ENCODE measurements at places on chromosomes 1 and 21. TPM values are rescaled to one million over a fixed set of nuclear protein-coding genes. Genes with fewer than 3 reads are reported as not detected.

- H3K4me3 ChIP-seq, result no peak overlapping the region
- no peaks in the 10 kb centered on the region for H3K27me3 ChIP-seq
- H3K36me3 ChIP-seq, result no peaks in the 10 kb centered on the region
- H3K4me1 ChIP-seq, result no peaks in the 10 kb centered on the region
- H3K27ac ChIP-seq, result no peak overlapping the region
These were observed 67.2 kb upstream of the COL6A1 start for GRCh38 chr21:45914321-45914845.

Gene C8B
- polyA plus RNA-seq, result 0.06 TPM

DNA sequence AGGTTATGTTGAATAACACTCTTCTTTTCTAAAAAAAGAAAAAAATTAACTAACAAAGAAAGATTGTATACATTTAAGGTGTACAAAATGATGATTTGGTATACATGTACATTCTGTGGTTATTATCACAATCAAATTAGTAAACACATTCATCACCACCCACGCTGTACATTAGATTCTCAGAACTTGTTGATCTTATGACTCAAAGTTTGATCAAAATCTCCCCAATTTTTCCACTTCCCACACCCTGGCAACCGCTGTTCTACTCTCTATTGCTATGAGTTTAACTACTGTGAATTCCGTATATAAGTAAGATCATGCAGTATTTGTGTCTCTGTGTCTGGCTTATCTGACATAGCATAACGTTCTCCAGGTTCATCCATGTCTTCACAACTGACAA, 469.5 kb upstream of the CHRM3 start:
- DNase-seq, result no peak
- no peak overlapping the region for H3K4me3 ChIP-seq
- H3K4me1 ChIP-seq, result no peaks in the 10 kb centered on the region
- no peaks in the 10 kb centered on the region for H3K27me3 ChIP-seq
- no peak overlapping the region for H3K27ac ChIP-seq

Gene PRKAB2
- polyA plus RNA-seq, result 35.2 TPM

GRCh38 chr1:56566994-56567393, 12.4 kb downstream of the PLPP3 start:
- peaks cover 55% of the 10 kb centered on the region for H3K4me1 ChIP-seq
- H3K36me3 ChIP-seq, result no peaks in the 10 kb centered on the region
- H3K27me3 ChIP-seq, result no peaks in the 10 kb centered on the region
- H3K27ac ChIP-seq, result peak overlapping the region; percentile 80

- no peaks in the 10 kb centered on the region for H3K36me3 ChIP-seq
- DNase-seq, result no peak
- no peaks in the 10 kb centered on the region for H3K4me1 ChIP-seq
- peaks cover 4% of the 10 kb centered on the region for H3K27me3 ChIP-seq
These were observed 10.1 kb upstream of the EXO1 start for GRCh38 chr1:241837901-241838300.

DNA sequence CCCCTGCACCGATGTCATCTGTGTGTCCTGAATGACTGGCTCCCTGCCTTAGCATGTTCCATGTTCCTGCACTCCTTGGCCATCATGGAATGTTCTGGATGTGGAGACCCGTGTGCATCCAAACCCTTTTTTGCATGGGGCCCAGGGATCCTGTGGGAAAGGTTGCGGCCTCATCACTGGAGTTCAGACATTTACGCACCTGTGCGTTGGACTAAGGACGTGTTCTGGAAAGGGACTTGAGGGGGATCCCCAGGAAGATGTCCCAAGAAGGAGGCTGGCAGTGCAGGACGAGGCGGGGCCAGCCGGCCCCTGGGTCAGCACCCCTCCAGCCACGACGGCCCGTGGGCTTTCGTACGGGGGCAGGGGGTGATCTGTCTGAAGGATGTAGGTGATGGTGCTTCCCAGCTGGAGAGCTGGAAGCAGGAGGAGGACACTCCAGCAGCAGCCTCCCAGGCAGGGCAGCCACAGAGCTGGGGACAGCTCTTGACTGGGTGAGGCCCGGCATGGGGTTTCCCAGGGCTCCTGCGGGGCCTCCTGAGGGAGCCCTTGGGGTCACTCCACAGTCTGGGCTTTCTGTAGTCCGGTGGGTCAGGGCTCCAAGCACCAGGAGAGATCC, 67.2 kb downstream of the SCCPDH start:
- H3K4me3 ChIP-seq, result no peak overlapping the region
- no peaks in the 10 kb centered on the region for H3K36me3 ChIP-seq
- no peaks in the 10 kb centered on the region for H3K27me3 ChIP-seq
- DNase-seq, result no peak

DNA sequence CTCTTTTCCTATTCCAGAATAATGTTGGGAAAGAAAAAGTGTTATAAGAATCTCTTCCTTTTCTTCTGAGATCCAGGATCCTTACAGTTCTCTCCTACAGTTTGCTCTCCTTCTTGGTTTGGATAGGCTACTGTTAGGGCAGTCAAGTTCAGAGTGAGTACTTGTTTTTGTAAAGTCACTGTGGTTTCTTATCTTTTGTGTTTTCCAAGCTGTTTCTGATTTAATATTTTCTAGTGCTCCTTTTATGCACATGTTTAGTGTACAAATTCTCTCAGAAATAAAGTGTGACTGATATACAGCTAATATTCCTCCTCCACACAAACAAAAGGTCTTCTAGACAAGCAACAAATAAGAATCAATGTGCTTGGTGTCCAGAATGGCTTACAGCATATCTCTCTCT, 107.7 kb downstream of the BACH1 start:
- DNase-seq, result no peak
- no peak overlapping the region for H3K4me3 ChIP-seq
- H3K27ac ChIP-seq, result no peak overlapping the region
- no peaks in the 10 kb centered on the region for H3K27me3 ChIP-seq

DNA sequence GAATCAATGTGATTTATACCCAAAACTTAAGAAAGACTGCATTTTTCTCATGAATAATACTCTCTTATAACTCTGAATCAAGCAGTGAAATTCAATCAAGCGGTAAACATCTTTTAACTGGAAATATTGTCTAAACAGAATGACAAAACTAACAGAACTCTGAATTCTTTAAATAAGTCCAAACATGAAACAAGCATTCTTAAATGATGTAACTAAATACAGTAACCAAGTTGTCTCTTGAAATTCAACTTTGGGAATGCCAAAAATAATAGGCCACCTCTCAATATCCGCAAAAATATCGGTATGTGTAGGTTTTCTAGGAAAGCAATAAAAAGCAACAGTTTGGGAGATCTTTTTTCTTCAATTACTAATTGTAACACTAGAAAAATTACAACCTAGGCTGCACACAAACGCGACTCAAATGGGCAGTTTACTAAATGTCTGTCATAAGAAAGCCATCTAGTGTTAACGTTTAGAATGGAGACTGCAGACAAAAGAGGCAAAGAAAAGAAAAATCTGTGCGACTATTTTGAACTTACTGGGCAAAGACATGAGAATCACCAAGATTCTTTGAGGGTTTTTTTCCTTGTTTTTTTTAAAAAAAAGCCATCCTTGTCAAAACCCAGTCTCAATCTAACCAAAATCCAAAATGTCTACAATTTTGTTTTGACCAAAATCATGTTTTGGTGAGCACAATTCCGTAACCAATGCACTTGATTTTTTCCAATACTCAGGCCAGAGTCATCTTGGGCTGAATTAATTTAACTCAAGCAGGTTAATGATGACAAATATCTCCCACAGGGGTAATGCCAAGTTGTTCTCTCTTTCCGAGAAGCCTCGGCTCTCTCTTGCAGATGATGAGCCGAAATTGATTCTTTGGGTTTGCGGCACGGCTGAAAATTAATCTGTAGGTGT, 1.3 kb downstream of the SIPA1L2 start:
- no peaks in the 10 kb centered on the region for H3K36me3 ChIP-seq
- H3K27me3 ChIP-seq, result no peaks in the 10 kb centered on the region
- H3K4me3 ChIP-seq, result peak overlapping the region; percentile 75

GRCh38 chr1:13700521-13701270, 708 bp downstream of the PRDM2 start:
- H3K27me3 ChIP-seq, result no peaks in the 10 kb centered on the region
- H3K36me3 ChIP-seq, result no peaks in the 10 kb centered on the region
- H3K4me3 ChIP-seq, result peak overlapping the region; percentile 39
- peaks cover 4% of the 10 kb centered on the region for H3K4me1 ChIP-seq
- no peak for DNase-seq

- no peak for DNase-seq
- H3K36me3 ChIP-seq, result no peaks in the 10 kb centered on the region
- peaks cover 20% of the 10 kb centered on the region for H3K4me1 ChIP-seq
- no peak overlapping the region for H3K27ac ChIP-seq
- no peaks in the 10 kb centered on the region for H3K27me3 ChIP-seq
These were observed 1.5 kb upstream of the RPTN start for GRCh38 chr1:152160576-152160975.

GRCh38 chr1:6118415-6118814, 61.7 kb downstream of the CHD5 start:
- DNase-seq, result no peak
- H3K27me3 ChIP-seq, result no peaks in the 10 kb centered on the region
- no peak overlapping the region for H3K4me3 ChIP-seq
- no peaks in the 10 kb centered on the region for H3K4me1 ChIP-seq
- no peaks in the 10 kb centered on the region for H3K36me3 ChIP-seq
- no peak overlapping the region for H3K27ac ChIP-seq

GRCh38 chr1:50989694-50990093, 19.6 kb downstream of the CDKN2C start:
- H3K4me3 ChIP-seq, result no peak overlapping the region
- H3K36me3 ChIP-seq, result no peaks in the 10 kb centered on the region
- no peaks in the 10 kb centered on the region for H3K4me1 ChIP-seq
- H3K27me3 ChIP-seq, result peaks cover 10% of the 10 kb centered on the region
- DNase-seq, result no peak

GRCh38 chr1:36342426-36343185, 19.2 kb upstream of the EVA1B start:
- H3K27ac ChIP-seq, result no peak overlapping the region
- no peaks in the 10 kb centered on the region for H3K27me3 ChIP-seq
- no peak overlapping the region for H3K4me3 ChIP-seq
- H3K36me3 ChIP-seq, result peaks cover 69% of the 10 kb centered on the region

- no peaks in the 10 kb centered on the region for H3K4me1 ChIP-seq
- no peak for DNase-seq
- no peak overlapping the region for H3K4me3 ChIP-seq
- H3K27ac ChIP-seq, result no peak overlapping the region
- H3K27me3 ChIP-seq, result no peaks in the 10 kb centered on the region
- H3K36me3 ChIP-seq, result no peaks in the 10 kb centered on the region
These were observed 66.5 kb upstream of the IGSF21 start for GRCh38 chr1:18041102-18041501.

Gene ZNF648
- polyA plus RNA-seq, result 0.04 TPM

GRCh38 chr1:156144742-156145141, 8.6 kb upstream of the SEMA4A start:
- peaks cover 3% of the 10 kb centered on the region for H3K27me3 ChIP-seq
- no peak overlapping the region for H3K4me3 ChIP-seq
- DNase-seq, result no peak
- peaks cover 8% of the 10 kb centered on the region for H3K4me1 ChIP-seq
- no peak overlapping the region for H3K27ac ChIP-seq

Gene LRRIQ3
- 1.1 TPM for polyA plus RNA-seq

DNA sequence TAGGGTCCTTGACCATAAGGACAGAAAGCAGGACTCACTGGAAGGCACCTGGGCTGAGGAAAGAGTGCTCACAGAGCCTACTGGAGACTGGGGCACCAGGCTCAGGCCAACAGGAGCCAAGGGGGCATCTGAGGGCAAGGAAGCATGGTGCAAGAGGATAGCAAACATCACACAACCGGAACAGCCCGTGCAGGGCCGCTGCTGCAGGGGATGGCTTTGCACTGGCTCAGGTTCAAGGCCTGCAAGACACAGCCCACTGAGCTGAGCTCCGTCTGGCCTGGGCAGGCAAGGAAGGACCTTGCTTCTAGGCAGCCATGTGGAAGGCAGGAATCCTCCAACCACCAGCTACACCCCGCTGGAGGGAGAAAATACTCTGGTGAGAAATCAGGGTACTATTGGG, 59.8 kb upstream of the KIF26B start:
- no peaks in the 10 kb centered on the region for H3K27me3 ChIP-seq
- DNase-seq, result no peak
- no peak overlapping the region for H3K4me3 ChIP-seq
- H3K4me1 ChIP-seq, result no peaks in the 10 kb centered on the region

GRCh38 chr1:166353213-166353612, 186.4 kb upstream of the FAM78B start:
- DNase-seq, result no peak
- H3K27ac ChIP-seq, result no peak overlapping the region
- no peaks in the 10 kb centered on the region for H3K36me3 ChIP-seq
- no peaks in the 10 kb centered on the region for H3K4me1 ChIP-seq
- H3K27me3 ChIP-seq, result no peaks in the 10 kb centered on the region
- H3K4me3 ChIP-seq, result no peak overlapping the region

Gene RIPPLY3
- 0.24 TPM for polyA plus RNA-seq

Gene SERTAD4
- polyA plus RNA-seq, result 2.2 TPM

DNA sequence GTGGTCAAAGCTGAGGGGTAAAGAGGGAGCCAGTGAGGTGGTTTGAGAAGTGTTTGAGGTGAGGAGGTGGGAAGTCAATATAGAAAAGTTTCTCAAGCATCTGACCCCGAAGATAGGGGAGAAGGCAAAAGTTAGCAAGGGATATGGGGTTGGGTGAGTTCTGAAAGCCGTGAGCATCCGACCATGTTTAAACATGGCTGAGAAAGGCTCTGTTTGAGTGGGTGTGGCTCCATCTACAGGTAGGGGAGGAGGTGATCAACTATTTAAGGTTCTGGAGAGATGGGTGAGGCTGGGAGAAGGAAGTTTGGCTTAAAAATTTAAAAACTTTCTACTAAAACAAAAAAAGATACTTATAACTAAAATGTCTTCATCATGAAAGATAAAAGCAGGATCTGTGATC, 273.8 kb downstream of the KCNJ6 start:
- no peak overlapping the region for H3K27ac ChIP-seq
- no peak overlapping the region for H3K4me3 ChIP-seq
- DNase-seq, result no peak
- H3K4me1 ChIP-seq, result no peaks in the 10 kb centered on the region
- H3K27me3 ChIP-seq, result peaks cover 3% of the 10 kb centered on the region

Gene SLFNL1
- polyA plus RNA-seq, result 0.85 TPM

DNA sequence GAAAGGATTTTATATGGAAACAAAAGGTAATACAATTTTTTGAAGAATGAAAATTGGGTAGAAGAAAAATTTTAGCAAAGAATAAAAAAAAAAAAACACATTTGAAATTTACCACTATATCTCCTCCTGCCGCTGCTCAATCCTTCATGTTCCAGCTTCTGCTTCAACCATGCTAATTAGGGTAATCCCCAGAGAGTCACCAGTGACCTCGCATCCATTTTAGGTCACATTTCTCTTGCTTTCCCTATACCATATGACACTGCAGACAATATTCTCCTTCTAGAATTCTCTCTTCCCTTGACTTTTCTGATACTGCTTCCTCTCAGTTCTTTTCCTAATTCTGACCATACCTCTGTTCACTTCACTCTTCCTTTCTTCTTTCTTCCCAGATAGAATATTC, 237.1 kb downstream of the USH2A start:
- H3K36me3 ChIP-seq, result no peaks in the 10 kb centered on the region
- no peak for DNase-seq
- no peaks in the 10 kb centered on the region for H3K4me1 ChIP-seq
- no peak overlapping the region for H3K27ac ChIP-seq
- H3K4me3 ChIP-seq, result no peak overlapping the region

- no peak overlapping the region for H3K4me3 ChIP-seq
- no peak overlapping the region for H3K27ac ChIP-seq
- no peak for DNase-seq
- peaks cover 3% of the 10 kb centered on the region for H3K27me3 ChIP-seq
These were observed 32.9 kb downstream of the GRHL3 start for GRCh38 chr1:24351918-24352627.

Measured in large intestine (tissue), 12 donors.